ENCODE measurements at places on chromosomes 7 and 10.

DNA sequence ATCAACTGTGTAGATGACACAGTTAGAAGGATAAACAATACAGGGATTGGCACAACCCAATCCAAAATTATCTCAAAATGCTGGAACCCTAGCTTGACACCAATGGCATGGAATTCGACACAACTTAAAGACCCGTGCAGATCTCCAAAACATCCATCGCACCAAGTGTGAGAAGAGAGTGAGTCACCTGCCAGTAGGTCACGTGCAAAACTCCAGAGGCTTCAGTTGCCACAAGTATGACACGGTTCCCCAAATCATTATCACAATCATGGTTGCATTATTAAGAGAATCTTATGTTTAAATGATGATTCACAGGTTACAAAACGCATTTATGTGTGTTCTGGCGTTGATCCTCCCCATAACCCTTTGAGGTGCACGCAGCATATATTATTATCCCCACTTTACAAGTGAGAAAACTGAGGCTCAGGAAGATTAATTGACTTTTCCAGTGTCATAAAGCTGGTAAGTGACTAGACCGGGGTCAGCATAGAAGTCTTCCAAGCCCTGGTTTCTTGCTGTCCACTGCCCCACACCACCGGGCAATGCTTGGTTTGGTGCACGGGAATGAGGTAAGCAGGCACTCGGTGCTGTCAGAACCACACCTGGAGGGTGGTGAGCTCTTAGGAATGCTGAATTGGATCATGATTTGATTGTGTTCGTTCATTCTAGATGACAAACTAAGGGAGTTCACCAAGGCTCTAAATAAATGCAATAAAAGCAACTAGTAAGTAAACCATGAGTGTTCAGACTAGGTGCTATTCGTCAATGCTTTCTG, 23.6 kb upstream of the STK17A start:
- DNase-seq = no peak

- DNase-seq = no peak
These were observed 44.4 kb upstream of the COMMD3 start for GRCh38 chr10:22271786-22272185.

DNA sequence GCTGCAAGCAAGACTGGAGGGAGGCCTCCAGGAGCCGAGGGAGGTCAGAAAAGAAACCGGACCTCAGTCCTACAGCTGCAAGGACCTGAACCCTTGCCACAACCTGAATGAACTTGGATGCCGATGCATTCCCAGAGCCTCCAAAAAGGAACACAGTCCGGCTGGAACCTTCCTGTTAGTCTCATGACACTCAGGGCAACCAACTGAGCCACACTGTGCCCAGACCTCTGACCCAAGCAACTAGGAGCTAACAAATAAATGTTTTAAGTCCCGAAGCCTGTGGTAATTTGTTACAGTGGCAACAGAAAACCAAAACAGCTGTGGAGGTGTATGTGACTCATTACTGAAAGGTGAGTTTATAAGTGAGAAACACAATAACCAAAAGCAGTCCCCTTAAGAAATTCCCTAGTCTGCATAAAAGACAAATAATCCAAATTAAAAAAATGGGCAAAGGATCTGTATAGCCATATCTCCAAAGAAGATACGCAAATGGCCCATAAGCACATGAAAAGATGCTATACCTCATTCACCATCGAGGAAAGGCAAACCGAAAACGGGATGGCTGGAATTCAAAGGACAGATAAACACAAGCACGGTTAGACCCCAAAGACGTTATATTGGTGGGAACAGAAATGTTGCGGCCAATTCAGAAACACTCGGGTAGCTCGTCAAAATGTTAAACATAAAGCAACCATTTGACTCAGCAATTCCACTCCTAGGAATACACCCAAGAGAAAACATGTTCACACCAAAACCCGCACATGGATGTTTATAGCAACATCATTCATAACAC, 24.8 kb downstream of the GNA12 start:
- no peak for DNase-seq

DNA sequence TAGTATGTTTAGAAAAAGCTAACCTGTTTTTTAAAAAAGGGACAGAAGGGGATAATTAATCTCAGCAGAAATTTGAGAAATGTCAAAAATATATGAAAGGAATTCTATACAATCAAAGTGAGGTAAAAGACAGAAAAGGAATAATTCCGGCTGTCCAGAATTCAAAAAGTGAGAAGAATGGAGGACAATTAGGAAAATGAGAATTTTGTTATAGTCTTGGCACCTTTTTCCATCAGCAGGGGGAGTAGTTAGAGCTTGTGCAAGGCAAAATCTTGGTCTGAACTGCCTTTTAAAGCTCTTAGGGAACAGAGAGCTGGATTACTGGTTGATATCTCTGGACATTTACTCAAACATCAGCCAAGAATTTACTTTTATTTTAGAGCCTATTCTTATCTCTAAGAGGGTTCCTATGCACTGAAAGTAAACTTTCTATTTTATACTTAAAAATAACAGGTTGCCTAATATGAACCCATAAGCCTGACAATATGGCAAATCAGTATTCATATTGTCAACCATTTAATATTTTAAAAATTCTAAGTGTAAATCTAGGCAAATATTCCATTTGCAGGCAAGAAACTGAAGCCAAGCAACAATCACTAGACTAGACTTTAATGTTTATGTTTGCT, 185.6 kb downstream of the ANK3 start:
- peak; percentile 36 for DNase-seq

GRCh38 chr7:38257350-38257677, 16.1 kb downstream of the TARP start:
- DNase-seq = no peak

DNA sequence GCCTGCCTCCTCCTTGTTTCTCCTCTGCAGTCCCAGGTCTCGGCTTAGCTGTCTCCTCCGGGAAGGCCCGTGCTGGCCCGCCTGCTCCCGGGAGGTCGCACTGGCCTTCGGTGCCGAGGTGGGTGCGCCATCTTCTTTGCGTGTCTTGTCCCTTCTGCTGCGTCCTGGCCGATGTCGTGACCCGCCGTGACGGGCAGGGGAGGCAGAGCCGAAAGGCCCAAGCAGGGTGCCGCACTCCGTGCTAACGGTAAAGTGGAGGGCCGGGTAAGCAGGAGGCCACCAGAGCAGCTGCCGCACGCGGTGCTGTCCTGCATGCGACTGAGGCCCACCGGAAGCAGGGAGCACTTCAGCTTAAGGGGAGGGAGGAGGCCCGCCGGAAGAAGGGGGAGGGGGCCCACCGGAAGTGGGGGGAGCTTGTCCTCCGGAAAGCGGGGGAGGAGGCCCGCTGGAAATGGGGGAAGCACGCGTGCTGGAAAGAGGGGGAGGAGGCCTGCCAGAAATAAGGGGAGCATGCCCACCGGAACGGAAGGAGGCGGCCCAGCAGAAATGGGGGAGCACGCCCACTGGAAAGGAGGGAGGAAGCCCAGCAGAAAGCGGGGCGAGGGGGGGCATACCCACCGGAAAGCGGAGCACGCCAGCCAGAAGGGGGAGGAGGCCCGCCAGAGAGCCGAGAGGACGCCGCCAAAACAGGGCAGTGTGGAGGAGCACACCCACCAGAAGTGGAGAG, 71.4 kb downstream of the PROSER2 start:
- DNase-seq = no peak

DNA sequence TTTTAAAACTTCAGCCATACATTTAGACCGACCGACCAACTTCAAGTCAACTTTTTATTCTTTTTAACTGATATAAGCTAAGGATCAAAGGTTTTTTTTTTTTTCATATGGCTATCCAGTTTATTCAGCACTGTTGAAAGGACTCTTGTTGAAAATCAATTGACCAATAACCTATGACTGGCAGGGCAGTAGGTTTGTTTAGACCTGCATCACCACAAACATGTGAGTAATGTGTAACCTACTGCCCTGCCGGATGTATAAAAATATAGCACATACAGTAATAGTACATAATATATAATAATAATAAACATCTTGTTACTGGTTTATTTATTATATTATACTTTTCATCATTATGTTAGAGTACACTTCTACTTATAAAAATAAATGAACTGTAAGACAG, 434.6 kb upstream of the SEMA3A start:
- no peak for DNase-seq

DNA sequence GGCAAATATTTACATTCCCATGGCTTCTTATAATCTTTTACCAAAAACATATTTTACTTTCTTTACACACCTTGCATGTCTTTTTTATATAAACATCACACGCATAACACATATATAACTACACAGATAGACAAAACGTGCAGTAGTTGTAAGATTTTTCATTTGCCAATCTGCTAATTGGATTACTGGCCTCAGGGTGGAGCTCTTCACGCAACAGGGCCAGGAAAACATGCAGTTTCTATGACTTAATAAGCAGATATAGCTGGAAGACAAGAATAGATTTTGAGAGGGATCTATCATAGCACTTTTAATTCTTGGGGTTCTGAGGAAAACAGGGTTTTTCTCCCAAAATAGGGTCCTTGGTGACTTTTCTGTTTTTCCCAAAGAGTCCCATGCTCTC, 12.7 kb downstream of the ACADSB start:
- DNase-seq = peak; percentile 33

GRCh38 chr10:114352653-114353298, 51.5 kb downstream of the AFAP1L2 start:
- no peak for DNase-seq

DNA sequence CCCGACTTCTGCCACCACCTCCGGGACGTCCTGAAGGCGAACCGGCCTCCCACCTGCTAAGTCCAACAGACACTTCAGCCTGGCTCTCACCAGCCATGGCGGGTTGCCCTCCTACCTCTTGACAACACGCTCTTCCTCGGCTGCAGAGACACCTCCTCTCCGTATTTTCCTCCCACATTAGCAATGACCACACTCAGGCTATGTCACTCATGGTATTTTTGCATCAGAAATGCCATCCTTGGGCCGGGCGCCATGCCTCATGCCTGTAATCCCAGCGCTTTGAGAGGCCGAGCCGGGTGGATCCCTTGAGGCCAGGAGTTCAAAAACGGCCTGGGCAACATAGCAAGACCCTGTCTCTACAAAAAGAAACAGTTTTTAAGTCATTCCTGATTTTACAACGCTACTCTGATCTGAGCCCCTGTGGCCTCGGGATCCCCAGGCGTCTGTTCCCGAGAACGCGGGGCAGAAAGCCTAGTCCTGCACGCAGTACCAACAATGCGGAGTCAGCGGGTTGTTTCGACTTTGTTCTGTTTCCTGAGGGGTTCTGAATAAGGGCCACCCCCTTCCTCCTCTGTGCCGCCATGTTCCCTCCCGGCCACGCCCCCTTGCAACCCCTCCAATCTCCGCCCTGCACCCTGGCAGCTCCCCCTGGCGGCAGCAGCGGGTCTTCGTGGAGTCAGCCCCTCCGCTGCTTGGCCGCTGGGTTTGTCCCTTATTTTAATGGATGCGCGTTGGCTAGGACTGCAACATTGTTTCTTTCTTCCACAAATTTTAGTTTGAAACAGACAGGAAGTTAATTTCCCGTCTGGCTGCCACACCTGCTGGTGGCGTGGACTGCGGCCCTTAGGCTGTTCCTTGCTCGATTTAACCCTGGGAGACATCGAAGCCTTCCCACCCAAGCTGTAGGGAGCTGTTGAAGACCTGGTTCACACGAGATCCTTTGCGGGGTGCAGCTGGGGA, 9.7 kb upstream of the ZFAND2A start:
- peak; percentile 56 for DNase-seq

DNA sequence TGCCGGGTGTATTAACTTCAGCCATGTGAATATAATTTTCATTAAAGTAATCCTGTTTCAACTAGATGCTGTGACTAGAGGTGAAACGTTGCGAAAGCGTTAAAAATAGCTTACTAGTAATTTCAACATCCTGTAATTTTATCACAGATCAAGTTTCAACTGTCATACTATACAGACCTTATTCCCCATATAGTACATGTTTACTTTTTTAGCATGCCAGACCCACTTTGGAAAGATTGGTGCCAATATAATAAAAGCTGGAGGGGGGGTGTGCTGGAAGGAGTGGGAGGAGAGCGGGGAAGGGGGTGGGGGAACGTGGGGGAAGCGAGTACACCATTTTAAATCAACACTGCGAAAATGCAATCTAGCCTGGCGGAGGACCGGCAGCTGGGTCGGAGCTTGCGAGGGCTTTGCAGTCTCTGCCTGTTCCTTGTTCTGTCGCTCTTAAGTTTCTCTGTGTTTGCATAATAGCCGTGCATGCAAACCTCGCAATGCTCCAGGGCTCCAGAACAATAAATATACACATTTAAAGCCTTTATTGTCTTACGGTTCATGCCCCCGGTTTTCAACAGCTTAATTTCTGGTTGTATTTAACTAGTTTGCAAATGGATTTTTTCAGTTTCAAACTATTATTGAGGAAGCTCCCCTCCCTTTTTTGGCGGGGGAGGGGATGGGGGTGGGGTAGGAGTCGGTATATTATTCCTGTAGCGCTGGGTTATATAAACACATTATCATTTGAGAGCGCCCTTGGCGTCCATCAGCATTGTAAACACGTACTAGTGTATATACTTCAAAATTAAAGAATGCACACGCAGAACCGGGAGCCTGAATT, 1.3 kb upstream of the ARID5B start:
- DNase-seq = peak; percentile 88

- peak; percentile 58 for DNase-seq
These were observed 58.2 kb downstream of the LANCL2 start for GRCh38 chr7:55423277-55423711.

GRCh38 chr10:71085689-71086438, 126.5 kb upstream of the UNC5B start:
- DNase-seq = no peak

GRCh38 chr7:143415742-143416397, 7.2 kb upstream of the EPHA1 start:
- peak; percentile 55 for DNase-seq

- no peak for DNase-seq
These were observed 18.0 kb upstream of the PPP2R2D start for GRCh38 chr10:131882590-131883451.

DNA sequence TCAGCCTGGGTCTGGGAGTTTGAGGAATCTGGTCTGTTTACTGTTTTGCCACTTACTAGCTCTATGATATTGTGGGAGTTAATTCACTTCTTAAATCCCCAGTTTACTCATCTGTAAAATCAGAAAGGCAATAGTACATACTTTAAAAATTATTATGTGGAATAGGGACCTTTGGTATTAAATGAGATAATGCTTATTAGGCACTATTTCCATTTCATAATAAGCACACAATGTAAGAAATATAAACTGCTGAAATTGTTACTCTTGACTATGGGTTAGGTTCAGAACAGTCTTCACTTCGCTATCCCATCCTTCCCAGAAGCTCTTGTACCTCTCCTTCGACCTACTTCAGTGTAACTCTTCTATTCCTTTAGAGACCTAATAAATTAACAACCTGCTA, 47.2 kb downstream of the AGK start:
- DNase-seq = no peak

DNA sequence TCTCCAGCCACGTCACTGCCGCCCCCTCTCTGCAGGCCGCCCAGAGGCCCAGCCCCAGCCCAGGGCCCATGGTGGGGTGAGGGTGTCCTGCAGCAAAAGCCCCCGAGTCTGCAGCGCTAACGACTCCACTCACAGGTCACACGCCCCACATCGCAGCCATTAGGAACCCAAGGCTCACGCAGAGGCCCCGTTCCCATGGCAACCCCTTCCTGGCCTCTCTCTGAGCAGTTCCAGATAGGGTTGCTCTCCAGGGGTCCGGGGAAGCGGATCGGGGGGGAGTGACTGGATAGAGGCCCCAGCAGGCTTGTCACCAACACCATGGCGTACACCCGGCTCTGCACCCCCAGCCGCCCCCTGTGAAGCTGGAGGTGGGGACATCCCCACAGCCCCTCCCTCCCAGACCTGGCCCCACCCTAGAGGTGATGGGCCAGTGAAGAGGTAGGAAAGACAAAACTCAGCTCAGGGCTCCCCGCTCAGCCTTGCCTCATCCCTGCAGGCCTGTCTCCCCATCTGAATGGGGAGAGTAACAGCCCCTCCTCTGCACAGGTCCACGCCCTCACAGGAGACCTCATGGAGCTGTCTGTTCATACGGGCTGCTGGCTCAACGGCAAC, 41.2 kb downstream of the TNRC18 start:
- peak; percentile 21 for DNase-seq

- DNase-seq = no peak
These were observed 16.4 kb downstream of the IRF5 start for GRCh38 chr7:128954150-128954549.
